ENCODE measurements at places on chromosomes 2 and 18. TPM values are rescaled to one million over a fixed set of nuclear protein-coding genes. Genes with fewer than 3 reads are reported as not detected.

DNA sequence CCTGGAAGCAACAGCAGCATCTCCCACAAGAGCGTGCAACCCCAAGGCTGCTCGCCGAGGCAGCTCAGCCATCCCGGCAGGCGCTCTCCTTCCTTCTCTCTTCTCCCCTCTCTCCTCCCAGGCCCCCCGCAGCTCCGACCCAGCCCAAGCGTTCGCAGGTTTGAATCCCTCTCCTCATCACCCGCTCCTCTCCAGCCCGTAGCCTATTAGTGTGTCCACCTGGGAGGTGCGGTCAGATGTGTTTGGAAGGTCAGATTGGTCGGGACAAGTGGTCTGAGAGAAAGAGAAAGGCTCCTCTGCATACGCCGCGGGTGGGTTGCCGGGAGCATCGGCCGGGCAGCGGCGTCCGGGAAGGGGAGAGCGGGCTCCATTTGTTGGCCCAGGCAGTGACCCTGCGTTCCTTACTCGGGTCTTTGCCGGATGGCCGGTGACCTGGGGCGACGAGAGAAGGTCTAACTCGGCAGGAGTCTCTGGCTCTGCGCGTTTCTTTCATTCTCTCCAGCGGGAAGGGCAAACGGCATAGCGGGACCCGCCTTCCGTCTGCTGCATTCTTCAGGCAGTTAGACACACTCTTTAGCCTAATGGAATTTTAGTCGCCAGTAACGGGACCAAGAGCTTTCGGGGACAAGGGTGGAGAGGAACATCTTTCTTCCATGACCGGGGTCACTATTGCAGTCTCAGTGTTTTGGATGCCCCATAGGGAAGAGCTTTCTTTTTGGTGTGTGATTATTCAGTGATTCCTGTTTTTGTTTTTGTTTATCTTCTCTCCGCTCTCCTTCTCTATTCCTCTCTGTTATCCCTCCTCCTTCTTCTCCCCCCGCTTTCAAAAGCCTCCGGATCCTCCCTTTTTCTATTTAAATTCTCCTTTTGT, 1.1 kb upstream of the TMEFF2 start:
- peak; percentile 19 for DNase-seq

DNA sequence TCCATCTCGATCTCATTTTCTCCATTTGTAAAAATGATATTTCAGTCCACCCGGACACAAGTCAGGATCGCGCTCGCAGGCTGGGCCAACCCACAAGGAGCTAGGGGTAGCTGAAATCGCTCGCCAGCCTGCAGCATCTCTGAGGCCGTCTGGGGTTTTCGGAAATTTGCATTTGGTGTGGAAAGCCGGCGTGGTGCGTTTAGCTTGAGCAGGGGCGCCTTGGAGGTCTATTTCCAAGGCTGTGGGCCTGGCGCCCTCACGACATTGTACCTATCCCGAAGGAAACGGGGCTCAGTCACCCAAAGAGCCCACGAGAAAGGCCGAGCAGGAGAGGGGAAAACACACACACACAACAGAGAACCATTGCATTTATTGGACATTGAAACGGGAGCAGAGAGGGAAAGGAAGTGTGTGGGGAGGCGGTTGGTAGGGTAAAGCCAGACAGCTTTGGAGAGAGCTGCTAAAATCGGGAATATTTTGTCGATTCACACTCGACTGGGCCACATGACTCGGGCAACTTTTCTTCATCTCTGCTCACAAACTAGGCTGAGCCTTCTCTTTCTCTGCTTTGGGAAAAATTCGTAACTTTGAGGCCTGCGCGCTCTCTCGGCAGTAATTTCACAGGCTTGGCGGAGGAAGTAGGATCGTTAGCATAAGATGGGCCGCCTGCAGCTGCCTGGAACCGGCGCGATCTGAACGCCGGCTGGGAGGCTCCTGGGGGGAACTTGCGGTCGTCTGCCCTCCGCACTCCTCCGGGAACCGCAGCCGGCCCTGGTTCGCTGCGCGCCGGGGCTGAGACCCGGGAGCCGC, 1.1 kb upstream of the HOXD8 start:
- DNase-seq = peak; percentile 34

GRCh38 chr2:47964277-47964676, 58.0 kb upstream of the FBXO11 start:
- DNase-seq = no peak

The PAX3 gene
- not detected for total RNA-seq

The ADNP2 gene
- 23.3 TPM for total RNA-seq

The CAPN13 gene
- total RNA-seq = not detected

The GAL3ST2 gene
- total RNA-seq = 0.43 TPM

The HAAO gene
- total RNA-seq = 1.6 TPM

The FOXD4L1 gene
- under 0.01 TPM for total RNA-seq

Data from fibroblast of villous mesenchyme (primary cell).